ENCODE measurements at places on chromosomes 1 and 21.

DNA sequence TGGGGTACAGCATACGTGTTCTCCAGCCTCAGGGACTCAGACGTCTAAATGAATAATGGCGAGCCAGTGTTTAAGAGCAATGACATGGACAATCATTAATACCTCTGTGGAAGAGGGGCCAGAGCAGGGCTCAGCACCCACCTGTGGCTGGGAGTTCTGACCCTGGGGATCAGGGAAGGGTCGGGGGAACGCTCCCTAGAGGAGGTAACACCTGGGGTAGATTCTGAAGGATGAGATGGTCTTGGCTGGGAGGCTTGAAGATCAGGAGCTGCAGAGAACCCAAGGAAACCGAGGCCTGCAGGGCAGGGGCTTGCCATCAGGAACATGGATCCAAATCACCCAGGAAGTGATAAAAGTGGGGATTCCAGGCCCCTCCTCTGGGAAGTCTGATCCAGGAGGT lies 138.2 kb upstream of the RUNX3 start:
- no peak for DNase-seq

DNA sequence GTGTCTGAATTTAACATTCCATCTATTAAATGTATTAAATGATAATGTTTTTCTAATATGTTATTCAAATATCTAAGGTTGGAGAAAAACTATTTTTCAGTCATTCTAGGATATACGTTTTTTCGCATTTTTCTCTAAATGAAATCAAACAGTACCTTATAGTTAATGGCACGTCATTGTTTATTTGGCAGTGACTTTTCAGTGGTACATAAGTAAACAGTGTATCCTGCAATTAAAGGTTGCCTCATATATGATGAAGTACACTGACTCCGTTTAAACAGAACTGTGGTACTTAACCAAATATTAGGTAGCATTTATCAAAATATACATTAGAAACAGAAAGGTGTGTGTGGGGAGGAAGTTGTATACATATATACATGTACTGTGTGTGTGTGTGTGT lies 79.2 kb downstream of the EPS15 start:
- no peak for DNase-seq

GRCh38 chr1:229217716-229218115 lies 53.2 kb upstream of the RAB4A start:
- DNase-seq: no peak

DNA sequence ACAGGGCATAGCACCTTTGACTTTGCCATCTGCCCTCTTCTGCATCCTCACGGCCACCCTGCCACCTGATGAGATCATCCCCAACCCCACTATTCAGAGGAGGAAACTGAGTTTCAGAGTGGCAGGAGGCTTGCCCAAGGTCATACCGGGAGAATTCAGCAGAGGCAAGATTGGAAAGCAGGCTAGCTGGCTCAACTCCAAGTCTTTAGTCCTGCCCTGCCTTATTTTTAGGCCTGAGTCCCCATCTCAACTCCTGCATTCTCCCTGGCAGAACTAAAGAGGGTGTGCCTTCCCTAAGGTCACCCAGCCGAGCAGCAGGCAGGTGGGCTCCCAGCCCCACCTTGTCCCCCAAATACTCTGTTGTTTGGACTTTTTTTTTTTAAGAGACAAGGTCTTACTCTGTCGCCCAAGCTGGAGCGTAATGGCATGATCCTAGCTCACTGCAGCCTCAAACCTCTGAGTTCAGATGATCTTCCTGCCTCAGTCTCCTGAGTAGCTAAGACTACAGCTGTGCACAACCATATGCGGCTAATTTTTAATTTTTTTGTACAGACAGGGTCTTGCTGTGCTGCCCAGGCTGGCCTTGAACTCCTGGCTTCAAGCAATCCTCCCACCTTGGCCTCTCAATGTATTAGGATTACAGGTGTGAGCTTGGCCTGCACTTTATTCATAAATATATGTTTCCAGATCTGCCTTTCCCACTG lies 13.8 kb upstream of the FGR start:
- no peak for DNase-seq

DNA sequence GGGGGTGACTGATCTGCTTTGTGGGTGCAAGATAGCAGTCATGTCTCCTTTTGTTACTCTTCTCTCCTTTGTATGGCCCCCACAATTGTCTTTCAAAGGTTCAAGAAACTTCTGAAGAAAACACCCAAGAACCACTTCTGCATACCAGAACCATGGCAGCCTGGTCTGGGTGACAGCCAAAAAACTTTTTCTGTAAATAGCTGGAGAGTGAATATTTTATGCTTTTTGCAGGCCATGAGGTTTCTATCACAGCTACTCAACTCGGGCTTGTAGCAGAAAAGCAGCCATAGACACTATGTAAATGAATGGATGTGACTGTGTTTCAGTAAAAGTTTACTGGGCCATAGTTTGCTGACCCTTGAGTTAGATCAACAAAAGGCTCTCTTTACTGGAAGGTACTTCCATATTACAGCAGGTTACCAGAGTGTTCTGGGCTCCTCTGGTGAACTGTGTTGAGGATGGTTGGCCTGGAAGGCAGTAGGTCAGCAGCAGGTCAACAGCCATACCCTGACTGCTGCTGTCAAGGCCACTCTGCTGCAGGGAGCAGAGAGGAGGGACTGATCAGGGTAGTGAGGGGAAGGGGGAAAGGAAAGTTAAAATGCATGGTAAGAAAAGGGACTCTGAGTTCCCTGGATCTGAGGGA lies 116.4 kb downstream of the GDAP2 start:
- no peak for DNase-seq

- DNase-seq: no peak
Observed at GRCh38 chr1:37107153-37107907, 73.0 kb upstream of the GRIK3 start.

DNA sequence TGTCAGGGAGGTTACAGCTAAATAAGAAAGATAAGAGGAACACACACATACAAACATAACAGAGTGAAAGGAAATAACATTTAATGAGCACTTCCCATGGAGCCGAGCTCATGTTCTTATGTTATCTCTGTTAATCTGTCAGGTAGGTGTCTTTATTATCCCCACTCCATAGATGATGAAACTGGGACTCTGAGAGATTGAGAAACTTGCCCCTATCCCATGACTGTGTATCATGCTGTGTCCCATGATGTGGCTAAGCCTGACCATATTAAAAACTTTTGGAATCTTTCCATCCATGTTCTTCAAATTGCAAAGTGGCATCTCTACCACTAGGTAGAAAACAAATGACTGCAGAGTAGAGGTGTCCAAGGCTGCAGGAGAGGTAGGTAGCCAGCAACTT lies 285.2 kb upstream of the SGIP1 start:
- no peak for DNase-seq

- no peak for DNase-seq
Observed at GRCh38 chr1:12057382-12057781, 5.7 kb upstream of the TNFRSF8 start.

DNA sequence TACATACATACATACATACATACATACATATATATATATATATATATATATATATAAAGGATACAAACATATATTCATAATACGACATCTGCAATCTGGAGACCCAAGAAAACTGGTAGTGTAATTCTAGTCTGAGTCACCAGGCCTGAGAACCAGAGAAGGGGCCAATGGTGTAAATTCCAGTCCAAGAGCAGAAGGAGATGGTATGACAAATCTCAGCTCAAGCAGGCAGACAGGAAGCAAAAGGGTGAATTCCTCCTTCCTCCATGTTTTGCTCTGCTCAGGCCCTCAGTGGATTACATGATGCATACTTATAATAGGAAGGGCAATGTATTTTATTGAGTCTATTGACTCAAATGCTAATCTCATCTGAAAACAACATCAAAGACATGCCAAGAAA lies 1060.4 kb upstream of the TMPRSS15 start:
- no peak for DNase-seq

- no peak for DNase-seq
Observed at GRCh38 chr21:36639769-36640168, 59.1 kb upstream of the SIM2 start.

- DNase-seq: no peak
Observed at GRCh38 chr1:161111117-161111516, 6.7 kb downstream of the PFDN2 start.

DNA sequence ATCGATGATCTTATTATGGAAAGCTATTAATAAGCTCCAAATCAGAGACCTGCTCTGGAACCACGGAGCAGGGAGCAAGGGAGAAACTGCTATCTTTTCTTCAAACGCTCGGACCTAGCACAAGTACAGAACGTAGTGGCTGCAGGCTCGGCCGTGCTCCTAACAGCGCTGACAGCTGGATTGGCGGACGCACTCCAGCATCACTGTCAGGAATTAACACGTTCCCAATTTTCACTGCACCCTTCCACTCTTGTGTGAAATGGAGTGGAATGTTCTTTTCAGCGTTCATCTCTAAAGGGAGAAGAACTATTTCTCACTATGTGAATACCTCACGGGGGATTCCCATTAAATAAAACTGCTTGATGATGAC lies 106.9 kb downstream of the ZNF281 start:
- no peak for DNase-seq

- DNase-seq: no peak
Observed at GRCh38 chr1:8746554-8746953, 70.9 kb downstream of the RERE start.

- no peak for DNase-seq
Observed at GRCh38 chr1:243930822-243931671, 81.0 kb upstream of the AKT3 start.

GRCh38 chr1:236862615-236863211 lies 67.6 kb downstream of the MTR start:
- no peak for DNase-seq

GRCh38 chr1:43711524-43712386 lies 4.4 kb downstream of the ST3GAL3 start:
- no peak for DNase-seq

DNA sequence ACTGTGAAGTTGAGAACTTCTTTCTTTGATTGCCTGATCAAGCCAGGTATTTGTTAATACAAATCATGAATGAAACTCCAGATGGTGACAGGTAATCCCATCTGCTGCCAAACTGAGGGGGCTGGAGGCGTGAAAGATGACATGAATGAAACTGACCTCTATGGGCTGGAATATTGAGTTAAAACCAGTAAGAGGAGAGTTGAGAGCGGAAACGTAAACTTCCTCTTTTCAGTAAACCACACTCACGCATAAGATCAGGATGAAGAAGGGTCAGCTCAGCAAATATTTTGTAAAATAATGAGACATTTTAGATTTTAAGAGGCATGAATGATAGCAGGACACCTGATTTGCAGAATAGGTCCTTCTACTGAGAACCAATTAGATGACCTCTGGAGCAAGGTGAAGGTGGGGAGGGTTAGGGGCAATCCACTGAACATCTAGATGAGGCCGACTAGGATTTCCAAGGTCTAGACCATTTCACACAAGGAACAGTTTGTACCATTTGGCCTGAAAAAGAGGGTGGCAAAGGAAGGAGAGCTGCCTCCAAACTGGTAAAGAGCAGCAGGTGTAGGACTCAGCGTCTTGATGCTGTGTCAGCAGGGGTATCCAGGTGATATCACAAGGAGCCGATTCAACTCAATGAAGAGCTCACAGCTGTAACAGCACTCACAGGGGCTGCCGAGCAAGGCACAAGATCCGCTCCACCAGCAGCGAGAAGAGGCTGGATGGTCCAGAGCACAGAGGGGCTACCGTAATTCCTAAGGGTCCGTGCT lies 132.6 kb downstream of the NTPCR start:
- DNase-seq: no peak

GRCh38 chr1:178093951-178094738 lies at the start of gene RASAL2:
TSS of gene RASAL2 (plus strand) at chr1:178094104. CDS start at chr1:178094493, 389 bp downstream.
- DNase-seq: no peak
